ENCODE measurements at places on chromosomes 6 and 20. TPM values are rescaled to one million over a fixed set of nuclear protein-coding genes. Genes with fewer than 3 reads are reported as not detected.
A peak's percentile ranks its signal among the peaks of the same experiment; 100 is the strongest.

GRCh38 chr6:112595841-112596240, 248.7 kb downstream of the RFPL4B start:
- no peak for DNase-seq

DNA sequence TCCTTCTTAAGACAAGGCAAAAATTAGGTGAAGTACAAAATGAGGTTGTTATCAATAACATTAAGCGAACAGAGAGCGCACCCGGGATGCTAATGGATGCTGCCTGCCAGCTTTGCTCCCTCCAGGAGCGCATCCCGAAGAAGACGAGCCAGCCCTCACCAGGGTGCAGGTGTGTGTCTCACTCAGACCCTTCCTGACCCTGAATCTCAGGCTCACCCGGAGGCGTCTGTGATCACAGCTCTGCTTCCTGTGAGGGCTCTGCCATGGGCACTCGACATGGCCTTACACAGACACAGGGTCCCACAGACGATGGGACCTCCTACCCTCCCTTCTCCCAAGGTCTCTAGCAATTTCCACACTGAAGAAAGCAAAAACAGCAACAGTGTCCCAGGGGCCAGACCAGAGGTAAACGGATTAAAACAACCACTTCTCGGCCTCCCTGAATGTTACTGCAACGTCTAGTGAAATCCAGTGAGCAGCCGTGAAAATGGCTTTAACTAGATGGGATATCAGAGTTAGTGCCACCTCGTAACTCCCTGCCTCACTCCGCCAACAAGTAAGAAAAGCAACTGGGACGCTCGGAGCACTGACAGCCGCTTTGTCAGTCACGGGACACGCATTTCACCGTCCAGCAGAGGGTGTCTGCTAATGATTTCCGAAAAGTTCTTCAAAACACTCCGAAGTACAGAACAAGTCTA, 11.7 kb downstream of the ZBTB46 start:
- no peak for DNase-seq

- DNase-seq: peak; percentile 57
Measured at GRCh38 chr6:16683641-16684194, 77.5 kb downstream of the ATXN1 start.

DNA sequence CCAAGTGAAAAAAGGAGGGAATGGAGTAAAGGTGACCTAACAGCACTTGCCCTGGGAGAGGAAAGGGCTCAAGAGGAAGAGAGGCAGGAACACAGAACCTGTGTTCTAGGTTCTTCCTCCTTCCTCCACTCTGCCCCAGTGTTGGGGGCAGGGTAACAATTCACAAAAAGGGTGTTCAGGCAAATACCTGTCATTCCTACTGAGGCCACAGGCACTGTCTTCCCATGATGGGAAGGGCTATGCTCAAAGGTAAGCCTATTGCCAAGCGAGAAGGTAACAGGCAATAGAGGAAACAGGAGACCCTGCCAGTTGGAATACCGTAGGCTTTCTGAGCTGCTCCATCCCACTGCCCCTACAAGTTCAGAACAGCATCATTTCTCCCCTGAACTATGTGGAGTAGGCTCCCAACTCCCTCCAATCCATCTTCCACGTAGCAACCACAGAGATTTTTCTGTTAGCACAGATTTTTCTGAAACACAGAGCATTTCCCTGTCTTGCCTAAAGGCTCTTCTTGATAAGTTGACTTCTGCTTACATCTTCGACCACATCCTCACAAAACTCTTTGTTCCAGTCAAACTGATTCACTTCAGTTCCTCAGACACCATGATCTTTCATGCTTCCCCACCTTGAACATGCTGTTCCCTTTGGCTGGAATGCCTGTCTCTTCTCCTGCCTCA, 2.7 kb downstream of the AGPAT1 start:
- DNase-seq: no peak

FOXC1 gene
- total RNA-seq: 2.7 TPM

DNA sequence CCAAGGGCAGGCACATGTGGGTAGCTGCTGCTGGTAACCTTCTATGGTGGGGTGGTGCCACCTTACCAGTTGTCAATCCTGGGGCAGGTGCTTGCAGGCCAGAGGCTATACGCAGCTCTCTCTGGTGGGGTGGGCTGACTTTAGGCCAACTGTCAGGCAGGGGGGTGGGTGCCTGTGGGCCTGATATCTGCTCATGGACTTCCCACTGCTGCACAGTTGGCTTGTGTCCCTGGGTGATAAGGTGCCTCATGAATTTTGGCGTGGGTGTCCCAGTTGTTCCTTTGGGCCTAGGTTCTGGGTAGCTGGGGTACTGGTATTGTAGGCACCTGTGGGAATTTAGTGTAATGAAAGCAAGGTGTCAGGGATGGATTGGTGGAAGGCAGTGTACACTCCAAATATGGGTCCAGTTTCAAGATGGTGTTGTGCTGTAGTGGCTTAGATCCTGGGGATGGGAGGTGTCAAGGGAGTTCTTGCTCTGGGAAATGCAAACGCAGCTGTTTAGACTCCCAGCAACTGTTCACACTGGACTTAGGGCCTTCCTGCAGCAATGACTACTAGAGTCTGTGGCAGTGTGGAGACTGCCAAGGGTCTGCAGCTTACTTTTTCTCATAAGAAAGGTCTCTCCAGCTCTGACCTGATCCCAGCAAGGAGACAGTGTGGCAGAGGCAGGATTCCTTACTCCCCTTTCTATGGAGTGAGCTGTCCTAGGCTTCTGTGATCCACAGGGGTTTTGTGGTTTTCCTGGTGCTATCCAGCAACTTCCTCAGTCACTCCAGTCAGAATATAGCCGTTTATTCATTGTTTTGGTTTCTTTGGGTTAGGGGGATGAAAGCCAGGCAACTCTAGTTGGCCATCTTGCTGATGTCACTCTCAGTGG, 128.2 kb downstream of the CRYBG1 start:
- DNase-seq: no peak

TBXT gene
- not detected for total RNA-seq

All from psoas muscle (tissue), 8 donors.